ENCODE measurements at places on chromosomes 3 and 15.

- no peak for DNase-seq
Measured at GRCh38 chr15:65833501-65834205, 35.6 kb upstream of the RAB11A start.

DNA sequence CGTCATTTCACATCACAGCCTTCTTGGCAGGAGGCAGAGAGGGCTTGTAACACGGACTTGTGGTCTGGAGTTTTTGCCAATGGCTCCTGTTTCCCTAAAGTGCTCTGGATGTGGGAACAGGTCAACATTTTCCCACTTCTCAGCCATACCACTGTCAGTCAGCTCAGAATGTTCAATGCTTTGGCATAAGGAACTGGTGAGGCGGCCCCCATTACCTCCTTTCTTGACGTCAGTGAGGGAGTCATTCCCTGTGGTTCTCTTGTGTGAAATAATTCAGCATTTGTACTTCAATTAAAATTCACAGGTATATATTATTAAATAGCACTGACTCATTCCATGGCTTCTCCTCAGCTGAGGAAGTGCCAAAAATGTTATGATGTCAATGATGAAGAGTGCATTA is 167.1 kb downstream of the P3H2 start:
- DNase-seq: no peak

DNA sequence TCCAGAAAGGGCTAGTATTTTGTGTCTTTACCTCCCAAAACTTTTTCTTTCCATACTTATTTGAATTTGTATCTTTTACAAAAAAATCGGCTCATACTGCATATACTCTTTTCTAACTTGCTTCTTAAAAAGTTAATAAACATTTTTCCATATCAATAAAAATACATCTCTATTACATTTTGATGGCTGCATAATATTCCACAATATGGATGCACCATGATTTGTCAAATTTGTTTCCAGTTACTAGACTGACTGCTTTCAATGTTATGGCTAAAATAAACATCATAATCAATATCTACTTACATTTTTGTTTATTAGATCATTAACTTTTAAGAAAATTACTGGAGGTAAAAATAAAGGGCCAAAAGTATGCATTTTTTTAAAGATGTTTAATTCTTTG is 121.7 kb downstream of the MEIS2 start:
- DNase-seq: no peak

DNA sequence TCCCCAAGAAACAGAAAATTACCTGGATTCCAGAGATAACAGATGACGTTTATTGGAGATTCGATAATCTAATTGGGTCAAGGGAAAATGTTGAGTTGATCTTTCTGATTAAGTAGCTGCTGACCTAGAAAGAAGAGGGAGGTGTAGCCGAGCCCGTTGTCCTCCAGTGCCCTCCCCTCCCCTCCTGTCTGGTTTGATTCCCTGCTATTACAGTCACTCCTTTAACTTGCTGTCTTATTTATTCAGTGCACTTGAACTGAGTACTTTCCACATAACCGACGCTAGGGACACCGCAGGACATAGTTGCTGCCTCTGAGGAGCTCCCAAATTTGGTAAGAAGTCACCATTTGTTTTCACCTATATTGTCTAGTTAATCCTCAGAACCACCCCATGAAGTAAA is 103.7 kb downstream of the AQP9 start:
- DNase-seq: no peak

DNA sequence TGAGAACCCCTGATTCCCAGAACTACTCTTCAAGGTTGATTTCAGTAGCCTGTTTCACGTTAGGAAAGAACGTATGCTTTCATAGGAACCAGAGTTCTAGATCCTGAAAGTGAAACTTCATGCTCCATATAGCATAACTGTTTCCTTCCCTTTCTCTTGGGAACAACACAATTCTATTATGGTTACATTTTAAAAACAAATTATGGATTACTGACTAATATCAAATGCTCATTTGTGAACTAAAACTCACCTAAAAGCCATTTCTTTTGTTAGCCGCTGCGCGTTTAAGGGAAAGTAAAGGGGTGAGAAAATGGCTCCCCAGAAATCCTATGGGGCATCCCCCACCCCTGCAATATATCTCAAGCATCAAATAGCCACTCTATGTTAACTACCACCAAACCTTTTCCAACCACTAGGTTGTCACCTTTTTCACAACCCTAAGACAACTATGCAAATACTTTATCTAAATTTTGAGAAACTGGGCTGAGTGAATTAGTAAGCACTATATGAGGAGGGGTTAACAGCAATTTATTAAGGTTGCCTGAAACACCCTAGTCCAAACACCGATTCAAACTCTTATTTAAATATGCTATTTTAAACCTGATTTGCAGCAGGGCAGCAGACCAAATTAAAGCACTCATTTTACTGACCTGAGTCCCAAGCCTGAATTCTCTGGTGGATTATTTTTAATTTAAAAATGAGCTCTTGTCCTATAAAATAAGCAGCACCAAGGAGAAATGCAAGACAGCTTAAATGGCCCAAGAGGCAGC is 2.4 kb downstream of the SIAH2 start:
- DNase-seq: no peak

GRCh38 chr15:25690673-25691543 is 172.2 kb downstream of the ATP10A start:
- DNase-seq: no peak

DNA sequence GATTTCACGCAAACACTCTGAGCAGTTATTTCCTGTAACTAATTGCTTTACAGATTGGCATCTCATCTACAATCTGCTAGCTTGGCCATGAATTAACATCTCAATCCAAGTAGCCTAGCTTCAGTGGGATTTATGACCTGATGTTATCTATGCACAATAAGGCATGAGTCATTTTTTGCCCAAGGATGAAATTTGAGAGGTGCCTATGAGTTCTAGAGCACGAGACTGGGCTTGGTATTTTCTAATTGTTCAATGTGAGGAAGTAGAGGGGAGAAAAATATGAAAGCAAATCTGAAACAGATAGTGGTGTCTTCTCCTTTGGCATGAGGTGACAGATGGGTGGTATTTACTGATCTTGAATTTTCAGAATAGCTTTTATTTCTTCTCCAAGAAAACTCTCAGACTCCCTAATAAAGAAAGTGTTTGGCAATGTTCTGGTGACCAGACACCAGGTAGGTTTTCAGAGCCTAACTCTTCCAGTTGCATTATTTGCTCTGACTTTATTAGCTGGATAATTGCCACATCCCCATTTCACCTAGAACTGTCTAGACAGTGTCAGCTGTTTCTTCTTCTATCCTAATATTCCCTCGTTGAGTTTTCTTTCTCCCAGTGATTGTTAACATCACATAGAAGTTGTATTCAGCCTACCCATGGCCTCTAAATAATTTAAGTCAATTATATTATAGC is 301.0 kb upstream of the UMPS start:
- no peak for DNase-seq
